Stomach (tissue), 19 donors: ENCODE measurements at places on chromosomes 2 and 18. TPM values are rescaled to one million over a fixed set of nuclear protein-coding genes. Genes with fewer than 3 reads are reported as not detected.

Gene MRPL30
- total RNA-seq, result 40.4 TPM

Gene SH3RF3
- 7.4 TPM for total RNA-seq

Gene TLX2
- total RNA-seq, result not detected

Gene DCTN1
- 71.2 TPM for total RNA-seq

DNA sequence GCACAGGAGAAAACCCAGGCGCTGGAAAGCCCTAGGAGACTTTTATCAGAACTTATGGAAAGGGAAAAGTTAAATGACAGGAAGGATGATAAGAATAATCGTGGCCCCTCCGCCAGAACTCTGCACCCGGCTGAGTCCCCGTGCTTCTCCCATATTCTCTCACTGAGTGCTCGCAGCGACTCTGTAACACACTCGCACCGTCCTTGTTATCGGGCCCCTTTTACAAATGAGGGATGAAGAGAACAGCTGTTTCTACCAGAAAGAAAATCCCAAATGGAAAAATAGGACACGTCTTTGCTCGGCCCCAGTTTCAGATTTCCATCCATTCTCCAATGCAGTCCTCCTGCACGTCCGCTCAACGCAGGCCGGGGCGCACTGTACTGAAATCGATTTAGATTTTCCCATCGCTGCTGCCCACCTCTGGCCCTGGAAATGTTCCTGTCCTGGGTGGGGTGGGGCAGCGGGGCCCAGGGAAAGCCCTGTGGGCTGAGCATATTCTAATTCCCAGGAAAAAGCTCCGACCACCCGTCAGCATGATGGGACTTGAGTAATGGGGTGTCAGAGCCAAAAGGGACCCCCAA is 66.4 kb downstream of the KCNF1 start:
- DNase-seq, result peak; percentile 45

DNA sequence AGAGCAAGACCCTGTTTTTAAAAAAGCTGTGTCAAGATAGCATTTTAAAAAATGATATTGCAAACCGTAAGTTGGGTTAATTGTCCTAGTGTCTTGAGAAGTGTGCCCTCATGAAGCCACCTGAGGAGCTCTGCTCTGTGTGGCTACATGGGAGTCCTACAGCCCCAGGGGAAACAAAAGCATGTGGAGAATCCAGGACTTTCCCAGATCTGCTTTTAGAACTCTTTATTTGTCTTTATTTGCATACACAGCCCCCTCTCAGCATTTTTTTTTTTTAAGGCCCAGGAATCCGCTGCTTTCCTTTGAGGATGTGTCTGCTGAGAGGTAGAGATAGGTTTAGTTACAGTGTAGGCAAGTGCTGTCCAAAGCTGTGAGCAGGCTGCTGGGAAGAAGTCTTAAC is 219.2 kb downstream of the FHOD3 start:
- DNase-seq, result no peak

DNA sequence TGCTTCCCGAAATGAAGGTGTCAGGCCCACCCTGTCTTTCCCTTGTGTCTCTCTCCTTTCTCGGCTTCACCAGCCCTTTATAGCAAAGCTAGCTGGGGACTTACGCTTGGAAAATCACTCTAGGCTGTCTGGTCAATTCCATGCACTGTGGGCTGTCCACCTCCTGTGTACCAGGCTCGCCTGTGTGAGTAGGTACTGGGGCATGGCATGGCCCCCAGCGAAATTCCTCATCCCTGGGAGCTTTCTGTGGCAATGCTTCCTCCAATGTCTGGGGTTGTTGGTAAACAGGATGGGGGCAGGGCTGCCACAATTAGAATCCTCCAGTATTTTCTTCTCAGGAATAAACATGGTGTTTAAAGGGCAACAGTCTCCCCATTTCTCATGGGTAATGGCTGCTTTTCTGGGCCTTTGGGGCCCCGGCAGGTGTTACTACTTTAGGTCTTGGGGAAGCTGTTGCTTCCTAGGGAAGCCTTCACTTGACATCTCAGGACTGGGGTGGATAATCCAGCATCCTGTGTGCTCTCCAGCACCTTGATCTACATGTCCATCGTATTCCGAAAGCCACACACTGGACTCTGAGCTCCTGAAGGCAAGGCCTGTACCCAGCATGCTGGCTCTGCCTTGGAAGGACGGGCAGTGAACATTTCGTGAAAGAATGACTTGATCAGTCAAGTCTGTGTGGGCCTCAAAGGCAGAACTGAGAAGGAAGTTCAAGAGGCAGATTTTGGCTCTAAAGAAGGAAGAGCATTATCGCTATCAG is 21.1 kb downstream of the RHOB start:
- DNase-seq, result no peak

DNA sequence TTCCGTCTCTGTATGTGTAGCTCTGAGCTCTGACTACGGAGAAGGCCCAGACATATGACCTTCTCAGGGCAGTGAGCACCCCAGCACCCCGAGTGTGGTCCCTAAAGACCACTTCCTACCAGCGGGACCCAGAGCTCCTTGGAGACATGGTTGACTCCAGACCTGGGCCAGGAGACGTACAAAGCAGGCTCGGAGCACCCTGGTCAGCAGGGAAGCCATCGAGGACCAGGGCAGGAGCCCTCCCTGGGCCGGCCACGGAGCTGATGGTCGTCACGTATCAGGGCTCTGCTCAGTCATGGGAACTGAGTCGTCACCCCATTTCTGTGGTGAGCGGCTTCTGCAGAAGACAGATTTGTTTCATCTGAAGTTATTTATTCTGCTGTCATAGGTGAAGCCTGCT is 12.8 kb upstream of the NEU4 start:
- DNase-seq, result no peak

DNA sequence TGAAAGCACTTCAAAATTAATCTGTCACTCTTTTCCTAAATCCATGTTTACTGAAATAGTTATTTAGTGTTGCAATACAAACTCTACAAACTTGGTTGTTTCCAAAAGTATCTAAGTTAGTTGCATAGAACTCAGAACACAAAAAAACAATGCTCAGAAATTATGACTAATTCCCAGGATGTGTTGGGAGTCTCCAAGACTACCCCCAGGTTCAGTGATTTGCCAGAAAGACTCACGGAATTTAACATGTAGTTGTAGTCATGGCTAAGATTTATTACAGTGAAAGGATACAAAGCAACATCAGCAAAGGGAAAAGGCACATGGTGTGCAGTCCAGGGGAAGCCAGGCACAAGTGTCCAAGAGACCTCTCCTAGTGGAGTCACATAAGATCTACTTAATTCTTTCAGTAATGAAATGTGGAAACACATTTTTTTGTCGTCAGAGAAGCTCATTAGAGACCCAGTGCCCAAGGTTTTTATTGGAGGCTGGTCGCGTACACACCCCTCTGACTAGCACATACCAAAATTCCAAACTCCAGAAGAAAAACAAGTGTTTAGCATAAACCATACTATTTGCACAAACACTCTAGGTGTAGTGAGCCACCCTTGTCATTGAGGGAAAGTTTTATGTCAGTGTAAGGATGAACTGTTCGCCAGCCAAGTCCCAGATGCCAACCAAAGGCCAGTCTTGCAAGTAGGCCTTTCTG is 43.3 kb upstream of the CYP20A1 start:
- no peak for DNase-seq

DNA sequence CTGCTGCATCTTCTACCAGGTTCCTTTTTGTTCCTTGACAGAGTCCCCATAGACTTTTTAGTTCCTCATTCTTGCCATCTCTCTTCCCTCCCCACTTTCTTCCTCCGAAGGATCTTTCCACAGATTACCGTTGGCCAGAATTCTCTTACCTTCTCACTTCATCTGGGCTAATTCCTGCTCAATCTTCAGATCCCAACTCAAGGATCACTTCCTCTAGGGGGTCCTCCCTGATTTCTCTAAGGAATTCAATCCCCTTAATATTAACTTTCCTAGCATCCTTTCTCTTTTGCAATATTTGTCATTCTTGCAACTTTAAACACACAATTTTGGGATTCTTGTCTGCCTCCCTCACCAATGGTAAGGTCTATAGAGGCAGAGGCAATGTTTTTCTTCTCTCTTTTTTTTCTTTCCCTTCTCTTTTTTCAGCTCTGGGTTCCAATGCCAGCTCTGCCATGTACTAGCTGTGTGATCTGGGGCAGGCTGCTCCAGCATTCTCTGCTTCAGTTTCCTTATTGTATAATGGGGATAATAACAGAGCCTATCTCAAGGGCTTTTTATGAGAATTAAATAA is 5.4 kb upstream of the KCNE4 start:
- no peak for DNase-seq

GRCh38 chr2:11017921-11018320 is 106.2 kb downstream of the KCNF1 start:
- DNase-seq, result no peak

- peak; percentile 53 for DNase-seq
Observed at GRCh38 chr2:136386046-136386445, 268.1 kb upstream of the CXCR4 start.

DNA sequence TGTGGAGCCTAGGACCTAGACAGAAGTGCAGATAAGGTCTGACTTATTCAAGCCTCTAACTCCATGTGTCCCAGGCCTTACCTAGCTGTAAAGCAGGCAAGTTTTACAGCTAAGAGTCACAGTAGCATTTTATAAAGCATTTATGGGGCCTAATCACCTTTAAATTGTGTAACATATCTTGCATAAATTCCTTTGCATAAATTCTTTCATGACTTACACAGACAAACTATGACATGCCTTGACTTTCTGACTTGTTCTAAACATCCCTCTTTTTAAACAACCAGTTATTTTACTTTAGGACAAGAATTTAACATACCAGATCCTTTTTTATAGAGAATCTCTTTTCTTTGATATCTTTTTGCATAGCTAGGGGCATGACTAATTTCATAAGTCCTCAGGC is 1257.8 kb upstream of the NRXN1 start:
- no peak for DNase-seq

DNA sequence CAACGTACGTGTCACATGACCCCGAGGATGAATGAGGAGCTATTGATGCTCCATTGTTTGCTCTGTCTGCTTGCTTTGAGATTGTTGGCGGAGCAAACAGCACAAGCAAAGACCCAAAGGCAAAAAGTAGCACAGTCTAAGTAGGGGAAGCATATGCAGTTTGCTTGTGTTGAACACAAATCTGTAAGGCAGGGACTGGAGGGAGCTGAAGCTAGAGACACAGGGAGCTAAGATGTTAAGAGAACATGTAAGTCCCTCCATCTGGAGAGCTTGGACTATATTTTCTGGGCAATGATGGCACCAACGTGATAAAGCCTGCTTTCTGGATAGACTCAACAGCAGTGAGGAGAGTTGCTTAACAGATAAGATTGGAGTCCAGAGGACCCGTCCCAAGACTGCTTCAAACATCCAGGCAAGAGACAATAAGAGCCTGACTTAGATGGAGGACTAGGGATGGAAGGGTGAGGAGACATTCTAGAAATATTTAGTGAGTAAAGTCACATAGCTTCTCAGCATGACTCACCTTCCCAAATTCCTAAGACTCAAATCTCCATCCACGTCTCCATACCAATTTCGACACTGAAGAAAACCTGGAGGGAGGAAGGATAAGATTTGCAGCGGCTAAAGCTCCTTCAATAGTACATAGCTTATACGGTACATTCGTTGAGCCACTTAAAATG is 88.1 kb upstream of the KLF7 start:
- no peak for DNase-seq

DNA sequence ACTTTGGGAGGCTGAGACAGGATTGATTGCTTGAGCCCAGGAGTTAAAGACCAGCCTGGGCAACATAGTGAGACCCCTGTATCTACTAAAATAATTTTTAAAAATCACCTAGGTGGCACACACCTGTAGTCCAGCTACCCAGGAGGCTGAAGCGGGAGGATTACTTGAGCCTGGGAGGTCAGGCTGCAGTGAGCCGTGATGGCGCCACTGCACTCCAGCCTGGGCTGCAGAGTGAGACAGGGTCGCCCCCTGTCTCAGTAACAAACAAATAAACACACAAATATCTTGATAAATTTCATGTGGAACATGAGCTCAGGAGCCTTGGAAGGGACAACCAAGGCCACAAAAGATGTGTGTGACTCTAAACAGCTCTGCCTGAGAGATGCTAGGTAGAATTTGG is 11.7 kb upstream of the ANKRD53 start:
- no peak for DNase-seq

DNA sequence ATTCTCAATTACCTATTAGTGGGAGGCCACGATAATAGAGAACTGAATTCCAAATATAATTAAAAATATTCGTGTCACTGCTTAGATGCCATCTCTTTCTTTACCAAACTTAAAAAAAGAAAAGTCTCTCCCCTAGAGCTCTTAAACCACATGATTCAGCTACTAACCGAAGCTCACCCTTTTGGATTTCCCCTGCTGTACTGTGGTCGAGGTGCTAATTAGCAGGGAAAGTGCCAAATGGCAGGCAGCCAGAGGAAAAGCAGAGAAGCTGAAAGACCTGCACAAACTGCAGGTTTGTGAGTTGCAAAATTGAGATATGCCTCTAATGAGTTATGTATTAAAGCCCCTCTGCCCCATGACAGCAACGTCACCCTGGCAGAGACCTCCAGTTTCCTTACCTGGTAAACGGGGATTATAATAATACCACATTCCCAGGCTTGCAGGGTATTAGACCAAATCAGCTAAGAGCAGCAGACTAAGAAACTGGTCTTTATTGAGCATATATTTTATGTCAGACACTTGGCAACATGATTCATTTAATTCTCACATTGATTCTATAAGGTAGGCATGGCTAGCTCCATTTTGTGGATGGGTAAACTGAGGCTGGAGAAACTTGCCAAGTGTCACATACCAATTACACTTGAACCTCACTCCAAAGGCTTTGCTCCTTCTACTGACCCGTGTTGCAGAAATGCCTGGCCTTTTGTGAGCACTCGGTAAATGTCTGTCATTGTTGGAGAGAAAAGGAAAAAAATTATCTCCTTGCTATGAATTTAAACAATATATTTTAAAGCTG is 259.7 kb downstream of the LPIN1 start:
- DNase-seq, result peak; percentile 77
